ENCODE measurements at places on chromosomes 12 and 14.

GRCh38 chr14:30443368-30444007, 115.5 kb upstream of the G2E3 start:
- peak; percentile 67 for DNase-seq

GRCh38 chr12:113184098-113184899, 979 bp downstream of the DDX54 start:
- DNase-seq, result no peak

GRCh38 chr14:67532998-67533753, at the start of gene PLEKHH1:
PLEKHH1 (plus strand) TSS chr14:67533290; CDS start chr14:67541868, 8,578 bp downstream.
- peak; percentile 38 for DNase-seq

GRCh38 chr12:43965899-43966298, 130.0 kb downstream of the TMEM117 start:
- no peak for DNase-seq

Data from hindlimb muscle (tissue), 1 donor.